Activated CD4-positive, alpha-beta T cell treated with anti-CD3 and anti-CD28 coated beads, Interleukin-2, Interleukin-6, amounts not matched to agents 100 ng/mL and 50 ng/mL, durations not matched to agents 16 hours and 8 hours (primary cell): ENCODE measurements at places on chromosomes 3 and 15.

- no peak for DNase-seq
Measured at GRCh38 chr3:39727415-39727814, 82.0 kb upstream of the MYRIP start.

DNA sequence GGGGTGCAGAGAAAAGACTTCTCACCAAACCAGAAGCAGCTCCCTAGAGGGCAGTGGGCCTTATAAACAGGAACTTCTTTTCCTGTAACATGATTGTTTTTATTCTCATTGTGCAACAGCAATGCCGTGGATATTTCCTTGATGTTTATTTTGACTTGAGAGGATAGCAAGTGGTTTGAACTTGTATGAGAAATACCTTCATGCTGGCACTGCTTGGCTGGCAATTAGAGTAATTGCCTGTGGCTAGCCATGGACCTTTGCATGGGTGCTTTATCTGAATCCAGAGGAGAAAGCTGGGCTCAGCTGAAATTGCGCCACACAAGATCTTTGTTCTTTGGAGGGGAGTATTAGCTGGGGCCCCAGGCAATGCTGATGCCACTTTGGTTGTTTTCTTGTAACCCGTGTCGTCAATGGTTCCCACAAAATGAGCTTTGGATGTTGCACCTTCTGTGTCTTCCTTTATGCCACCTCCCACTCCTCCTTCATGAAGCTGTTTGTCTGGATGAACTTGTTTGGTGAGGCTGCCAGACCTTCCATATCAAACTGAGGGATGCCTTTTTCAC lies 37.9 kb downstream of the CMTM8 start:
- no peak for DNase-seq

DNA sequence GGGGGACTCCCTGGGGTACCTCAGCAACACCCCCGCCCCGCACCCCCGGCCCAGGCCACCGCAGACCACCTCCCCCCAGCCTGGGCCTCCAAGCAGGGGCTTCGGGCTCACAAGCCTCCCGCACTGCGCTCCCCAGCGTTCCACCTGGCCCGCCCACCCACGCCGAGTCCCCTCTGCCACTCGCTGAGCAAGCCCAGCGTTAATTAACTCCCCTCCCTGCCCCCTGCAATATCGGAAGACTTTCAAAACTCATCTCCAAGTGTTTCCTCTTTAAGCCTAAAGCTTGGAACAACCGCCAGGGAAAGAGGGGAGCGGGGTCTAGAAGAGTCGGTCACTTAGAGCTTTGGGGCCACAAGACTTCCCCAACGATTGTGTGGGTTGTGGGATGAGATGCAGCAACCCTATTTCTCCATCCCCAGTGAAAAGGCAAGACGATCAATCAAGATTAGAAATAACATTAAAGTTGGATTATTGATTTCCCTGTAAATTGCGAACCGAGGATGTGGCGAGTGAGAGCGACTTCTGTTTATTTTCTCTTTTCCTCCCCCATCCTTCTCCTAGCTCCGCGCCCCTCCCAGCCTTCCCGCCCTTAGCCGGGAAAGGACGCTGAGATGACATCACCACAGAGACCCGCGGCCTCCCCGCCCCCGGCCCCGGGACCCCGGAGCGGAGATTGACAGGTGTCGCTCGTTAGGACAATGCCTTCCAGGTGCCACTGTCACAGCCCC lies 30.2 kb downstream of the NR2F2 start:
- DNase-seq, result no peak

DNA sequence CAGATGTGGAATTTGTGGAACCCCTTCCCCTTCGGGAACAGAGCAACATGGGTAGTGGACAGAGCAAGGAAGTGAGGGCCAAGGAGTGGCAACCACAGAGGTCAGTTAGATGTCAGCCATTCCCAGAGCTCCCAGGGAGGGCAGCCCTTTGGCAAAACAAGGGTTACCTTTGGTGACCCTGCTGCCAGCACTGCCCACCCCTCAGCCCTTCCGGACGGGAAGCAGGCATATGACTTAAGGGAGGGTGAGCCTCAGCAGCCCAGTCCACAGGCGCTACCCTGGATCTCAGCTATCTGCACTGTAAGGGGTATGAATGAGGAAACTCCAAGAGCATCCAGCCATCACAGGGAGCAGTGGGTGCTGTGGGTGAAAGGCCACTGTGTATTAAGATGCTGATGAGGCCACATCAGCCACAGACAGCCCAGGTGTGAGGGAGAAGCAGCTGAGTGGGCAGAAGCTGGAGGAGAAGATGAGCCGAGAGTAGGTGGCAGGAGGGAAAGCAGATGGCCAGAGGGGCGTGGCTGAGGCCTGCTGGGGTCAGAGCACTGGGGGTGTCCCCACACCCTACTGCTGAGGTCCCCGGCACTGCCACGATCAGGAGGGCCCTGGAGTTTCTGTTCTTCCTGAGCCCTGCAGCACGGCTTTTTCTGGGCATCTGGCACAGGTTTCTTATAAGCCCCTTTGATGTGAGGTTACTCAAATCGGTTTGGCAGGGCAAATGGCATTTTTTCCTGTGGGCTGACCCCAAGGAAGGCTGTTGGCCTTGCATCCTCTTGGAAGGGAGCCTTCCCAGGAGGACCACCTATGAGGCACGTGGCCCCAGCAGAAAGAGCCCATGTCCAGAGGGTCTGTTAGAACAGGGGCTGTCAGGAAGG lies 6.2 kb downstream of the PLA2G4D start:
- DNase-seq, result no peak

GRCh38 chr15:57385923-57386390 lies 9.7 kb downstream of the CGNL1 start:
- no peak for DNase-seq

GRCh38 chr15:96342406-96343112 lies 12.1 kb downstream of the NR2F2 start:
- DNase-seq, result no peak

DNA sequence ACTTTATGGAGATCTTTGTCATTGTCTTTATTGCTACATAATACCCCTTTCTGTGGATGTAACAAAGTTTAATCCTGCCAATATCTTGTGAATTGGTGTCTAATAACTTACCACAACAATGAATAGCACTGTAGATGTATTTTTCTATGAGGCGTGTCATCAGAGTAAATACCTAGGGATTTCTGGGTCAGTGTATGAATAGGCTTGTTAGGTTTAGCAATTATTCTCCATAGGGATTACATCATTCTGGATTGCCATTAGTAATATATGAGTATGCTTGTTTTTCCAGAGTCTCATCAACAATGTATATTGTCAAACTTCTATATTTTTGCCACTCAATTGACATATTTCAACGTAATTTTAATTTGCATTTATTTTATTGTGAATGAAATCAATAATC lies 67.9 kb downstream of the UNC13C start:
- no peak for DNase-seq

DNA sequence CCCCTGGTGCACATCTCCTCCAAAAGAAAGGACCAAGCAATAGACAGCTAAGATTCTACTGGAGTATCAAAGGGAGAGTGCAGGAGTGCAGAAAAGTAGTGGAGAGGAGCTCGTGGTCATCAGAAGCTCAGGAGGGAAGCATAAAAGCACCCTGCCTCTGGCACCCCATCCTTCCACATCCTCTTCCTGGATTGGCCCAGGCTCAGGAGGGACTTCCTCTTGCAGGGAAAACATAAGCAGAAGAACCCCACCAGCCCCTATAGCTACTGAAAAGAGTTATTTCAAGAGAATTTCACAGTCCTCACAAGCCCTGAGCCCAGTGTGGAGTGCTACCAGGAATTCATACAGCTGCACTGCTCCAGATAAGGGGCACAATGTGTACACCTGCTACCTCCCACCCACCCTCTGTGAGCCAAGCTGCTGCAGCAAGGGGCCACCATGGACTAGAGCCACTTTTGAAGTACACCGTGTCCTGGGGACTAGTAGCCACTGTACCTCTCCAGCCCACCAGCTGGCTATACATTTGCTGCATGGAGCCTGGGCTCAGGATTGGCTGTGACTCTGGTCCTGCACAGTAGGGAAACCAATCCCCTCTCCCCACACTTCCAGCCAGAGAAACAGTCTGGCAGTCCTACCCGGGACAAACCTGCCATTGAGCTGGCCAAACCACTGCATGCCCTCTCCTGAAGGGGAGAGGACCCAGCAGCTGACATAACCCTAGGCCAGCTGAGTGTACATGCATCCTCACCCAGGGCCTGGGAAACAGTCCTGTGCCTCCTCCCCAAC lies 43.0 kb downstream of the CD200R1 start:
- DNase-seq, result no peak

- DNase-seq, result no peak
Measured at GRCh38 chr3:110905121-110905520, 166.5 kb upstream of the NECTIN3 start.

DNA sequence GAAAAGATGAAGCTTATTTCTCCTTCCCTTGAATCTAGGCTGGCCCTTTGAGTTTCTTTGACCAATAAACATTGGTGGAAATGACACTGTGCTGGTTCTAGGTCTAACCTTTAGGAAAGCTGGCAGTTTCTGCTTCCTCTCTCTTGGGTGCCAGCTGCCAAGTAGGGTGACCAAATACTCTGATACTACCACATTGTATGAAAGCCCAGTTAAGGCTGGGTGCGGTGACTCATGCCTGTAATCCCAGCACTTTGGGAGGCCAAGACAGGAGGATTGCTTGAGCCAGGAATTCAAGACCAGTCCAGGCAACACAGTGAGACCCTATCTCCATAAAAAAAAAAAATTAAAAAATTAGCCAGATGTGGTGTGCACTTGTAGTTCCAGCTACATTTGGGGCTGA lies 320.7 kb downstream of the ZNF621 start:
- DNase-seq, result no peak

DNA sequence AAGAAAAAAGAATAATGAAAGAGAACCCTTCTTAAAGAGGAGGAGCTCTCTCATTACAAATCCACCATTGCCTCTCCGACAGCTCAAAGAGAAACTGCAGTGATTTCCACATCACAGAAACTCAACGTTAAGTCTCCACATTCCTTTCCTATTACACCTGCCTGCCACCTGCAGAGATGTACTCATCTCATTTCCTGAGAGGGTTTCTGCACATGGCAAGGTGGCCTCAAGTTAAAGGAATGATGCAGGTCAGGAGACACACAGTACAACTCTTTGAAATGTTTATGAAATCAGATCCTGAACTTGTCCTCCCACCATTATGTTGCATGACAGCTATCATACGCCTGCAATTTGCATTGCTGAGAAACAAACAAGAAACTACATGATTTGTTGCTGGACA lies 458.4 kb upstream of the ADAMTS9 start:
- no peak for DNase-seq

DNA sequence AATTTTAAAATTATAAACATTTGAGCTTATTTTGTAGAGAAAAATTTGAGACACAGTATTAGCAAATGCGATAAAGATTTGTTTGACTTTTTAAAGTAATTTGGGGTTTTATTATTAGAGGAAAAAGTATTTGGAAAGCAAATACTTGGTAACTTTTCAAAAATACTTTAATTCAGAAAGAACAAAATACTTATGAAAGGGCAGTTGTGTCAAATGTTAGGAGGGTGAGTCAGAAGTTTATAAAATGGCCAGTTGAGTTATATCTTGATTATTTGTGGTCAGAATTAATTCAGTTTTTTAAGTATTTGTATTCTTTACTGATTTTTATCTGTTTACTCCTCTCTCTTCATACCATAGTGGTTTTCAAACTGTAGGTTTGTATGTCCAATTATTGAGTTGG lies 12.1 kb downstream of the LACTB start:
- DNase-seq, result no peak

GRCh38 chr3:126023390-126023789 lies 54.4 kb downstream of the ROPN1B start:
- no peak for DNase-seq

- DNase-seq, result no peak
Measured at GRCh38 chr3:134881305-134881704, 86.2 kb downstream of the EPHB1 start.

DNA sequence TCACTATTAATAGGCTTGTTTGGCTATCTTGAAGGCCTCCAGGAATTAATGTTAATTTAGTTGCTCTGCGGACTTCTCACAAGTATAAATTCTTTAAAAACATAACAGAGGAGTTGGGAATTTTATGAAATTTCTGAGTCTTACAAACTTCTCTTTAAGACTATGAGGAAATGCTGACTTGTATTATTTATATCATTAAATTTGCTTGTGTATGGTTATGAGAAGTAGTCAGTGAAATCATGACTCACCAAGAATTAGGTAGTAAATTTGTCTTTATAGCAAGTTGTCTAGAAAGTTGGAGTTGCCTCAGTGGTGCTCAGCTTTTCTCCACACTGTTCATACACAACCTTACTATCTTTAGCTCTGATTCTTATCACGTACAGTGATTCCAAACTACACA lies 26.5 kb downstream of the PHLDB2 start:
- DNase-seq, result no peak

DNA sequence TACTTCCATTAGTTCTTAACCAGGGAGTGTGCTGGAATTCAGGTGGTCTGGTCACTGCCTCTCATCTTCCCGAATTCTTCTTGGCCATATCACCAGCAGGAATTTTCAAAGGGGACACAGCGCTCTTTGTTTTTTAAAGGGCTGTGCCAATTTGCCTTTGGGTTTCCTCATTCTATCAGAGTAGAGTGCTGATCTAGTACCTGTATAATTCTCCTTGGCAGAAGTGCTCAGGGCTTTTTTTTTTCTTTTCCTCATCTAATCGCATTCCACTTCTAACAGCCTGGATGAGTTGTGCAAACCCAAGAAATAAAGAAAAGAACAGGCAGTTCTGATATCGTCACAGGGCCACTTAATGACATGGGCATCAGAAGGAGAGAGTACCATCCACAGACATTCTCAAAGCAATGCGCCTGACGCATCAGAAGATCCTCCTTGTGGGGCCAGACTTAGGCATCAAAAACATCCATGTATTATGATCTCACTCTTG lies 121.0 kb downstream of the ASB7 start:
- DNase-seq, result no peak

DNA sequence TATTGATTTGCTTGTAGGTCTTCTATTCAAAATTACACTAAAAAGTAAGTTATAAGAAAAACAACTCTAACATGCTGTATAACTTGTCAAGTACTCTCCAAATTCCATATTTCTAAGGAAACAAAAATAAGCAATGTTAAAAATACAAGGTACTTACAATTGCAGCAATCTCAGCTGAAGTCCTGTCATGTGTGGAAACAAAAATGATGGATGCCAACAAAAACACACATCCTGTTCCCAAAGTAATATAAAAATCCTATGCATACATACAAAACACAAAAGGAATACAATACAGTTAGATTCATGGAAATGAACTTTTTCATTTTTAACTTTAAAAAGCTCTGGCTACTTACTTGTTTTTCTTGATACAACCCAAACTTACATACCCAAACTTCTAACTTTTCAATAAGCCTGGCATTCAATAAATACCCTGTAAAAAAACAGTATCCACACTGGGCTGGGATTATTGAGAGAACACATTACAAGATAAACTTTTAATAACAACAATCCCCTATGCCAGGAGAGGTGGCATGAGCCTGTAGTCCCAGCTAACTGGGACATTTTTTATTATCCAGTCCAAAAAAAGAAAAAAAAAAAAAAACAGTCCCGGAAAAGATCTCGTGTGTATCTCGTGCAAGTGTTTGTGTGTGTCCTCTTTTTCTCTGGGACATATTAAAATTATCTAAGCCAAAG lies 14.7 kb downstream of the CMTM6 start:
- DNase-seq, result no peak
